ENCODE measurements at places on chromosomes 12 and 14.

GRCh38 chr14:100567009-100567876 is 20.0 kb downstream of the BEGAIN start:
- DNase-seq: no peak

- no peak for DNase-seq
Measured at GRCh38 chr14:41285186-41285748, 321.4 kb upstream of the LRFN5 start.

DNA sequence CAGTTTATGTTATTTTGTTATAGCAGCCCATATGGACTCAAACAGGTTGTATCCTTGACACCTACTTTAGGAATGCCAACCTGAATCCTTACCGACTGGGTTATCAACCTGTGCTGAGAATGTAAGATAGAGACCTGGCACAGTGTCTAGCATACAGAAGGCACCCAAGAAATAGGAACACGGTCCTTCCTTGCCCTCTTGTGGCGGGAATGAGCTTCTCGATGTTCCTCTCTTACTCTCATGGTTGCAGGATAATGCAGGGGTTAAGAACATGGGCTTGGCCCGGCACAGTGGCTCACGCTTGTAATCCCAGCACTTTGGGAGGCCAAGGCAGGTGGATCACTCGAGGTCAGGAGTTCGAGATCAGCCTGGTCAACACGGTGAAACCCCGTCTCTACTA is 6.5 kb downstream of the C12orf43 start:
- no peak for DNase-seq

DNA sequence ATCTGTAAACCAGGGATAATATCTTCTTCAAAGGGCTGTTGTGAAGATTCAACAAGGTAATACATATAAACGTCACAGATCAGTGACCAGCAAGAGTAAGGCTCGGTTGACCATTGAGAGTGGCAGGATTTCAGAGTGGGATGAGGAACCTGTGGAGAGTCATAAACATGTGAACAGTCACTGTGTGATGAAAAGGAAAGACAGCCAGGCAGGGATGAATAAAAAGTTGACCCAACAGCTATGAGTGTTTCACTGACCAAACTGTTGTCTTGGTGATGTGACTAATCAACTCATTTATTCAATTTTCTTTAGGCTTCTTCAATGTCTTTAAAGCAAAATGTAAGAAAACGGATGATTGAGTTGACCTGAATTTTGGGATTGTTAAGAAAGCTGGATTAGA is 8.6 kb upstream of the FRMD6 start:
- DNase-seq: no peak

DNA sequence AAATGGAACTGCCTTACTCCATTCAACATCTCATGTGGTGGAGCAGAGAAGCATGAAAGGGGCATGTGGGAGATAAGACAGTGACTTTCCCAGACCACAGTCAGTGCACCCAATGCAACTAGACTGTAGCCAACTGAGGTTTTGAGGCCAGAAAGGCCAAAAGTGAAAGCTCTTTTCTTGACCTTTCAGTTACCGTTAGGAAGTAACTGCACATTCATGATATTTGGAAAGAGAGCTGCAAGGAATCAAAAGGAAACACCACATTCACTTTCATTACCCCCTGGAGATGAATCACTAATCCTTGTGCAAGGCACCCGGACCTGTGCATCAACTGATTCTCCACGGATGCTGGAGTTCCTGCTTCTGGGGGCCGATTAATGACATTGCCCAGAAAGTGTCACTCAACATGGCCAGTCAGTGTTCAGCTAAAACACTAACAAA is 72.9 kb upstream of the ELK3 start:
- no peak for DNase-seq

GRCh38 chr14:70943838-70944237 is 36.6 kb downstream of the PCNX1 start:
- no peak for DNase-seq

- DNase-seq: no peak
Measured at GRCh38 chr14:93044556-93044955, 71.2 kb downstream of the ITPK1 start.

DNA sequence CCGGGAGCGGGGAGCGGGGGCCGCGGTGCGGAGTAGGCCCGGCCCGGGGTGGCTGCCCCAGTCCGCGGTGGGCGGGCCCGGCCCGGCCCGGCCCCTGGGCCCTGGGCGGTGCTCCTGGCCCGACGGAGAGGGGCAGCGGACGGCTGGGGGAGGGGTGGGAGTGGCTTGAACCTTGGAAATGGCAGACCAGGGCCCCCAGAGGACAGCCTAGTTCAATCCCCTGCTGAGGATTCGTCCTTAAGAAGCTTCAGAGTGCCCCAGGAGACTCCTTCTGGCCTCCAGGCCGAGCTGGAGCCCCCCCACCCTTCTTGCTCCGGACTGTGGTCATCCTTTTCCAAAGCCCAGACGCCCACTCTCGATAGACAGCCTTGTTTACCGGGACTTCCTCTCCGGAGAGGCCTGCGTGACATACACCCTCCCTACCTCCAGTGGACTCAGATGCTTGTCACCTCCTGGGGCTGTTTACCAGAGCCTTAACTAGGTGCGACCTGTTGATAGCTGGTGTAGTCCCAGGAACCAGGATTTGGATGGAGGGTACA is 458 bp downstream of the KHNYN start:
- DNase-seq: no peak
